Uterus (tissue), 4 donors: ENCODE measurements at places on chromosomes 3 and 15. TPM values are rescaled to one million over a fixed set of nuclear protein-coding genes. Genes with fewer than 3 reads are reported as not detected.
A peak's percentile ranks its signal among the peaks of the same experiment; 100 is the strongest.

Gene AP4E1
- total RNA-seq, result 20.5 TPM

Gene HESX1
- total RNA-seq, result not detected

Gene ACKR4
- 4.7 TPM for total RNA-seq

Gene ASB7
- 15.0 TPM for total RNA-seq

Gene ACTR8
- 56.8 TPM for total RNA-seq

Gene MESP2
- total RNA-seq, result 0.21 TPM

Gene ABTB1
- 42.8 TPM for total RNA-seq

Gene LYZL4
- total RNA-seq, result not detected

Gene GABRR3
- total RNA-seq, result not detected

Gene CCR1
- total RNA-seq, result 5.0 TPM

Gene GABRB3
- not detected for total RNA-seq

GRCh38 chr3:33380653-33381052 lies 59.6 kb downstream of the UBP1 start:
- no peak overlapping the region for H3K4me3 ChIP-seq
- no peak overlapping the region for H3K27ac ChIP-seq
- H3K36me3 ChIP-seq, result no peaks in the 10 kb centered on the region
- H3K27me3 ChIP-seq, result no peaks in the 10 kb centered on the region
- H3K4me1 ChIP-seq, result no peaks in the 10 kb centered on the region

- no peaks in the 10 kb centered on the region for H3K36me3 ChIP-seq
- no peak overlapping the region for H3K4me3 ChIP-seq
- no peaks in the 10 kb centered on the region for H3K27me3 ChIP-seq
These were observed 362.2 kb downstream of the RBMS3 start for GRCh38 chr3:29643034-29643425.

- no peak overlapping the region for H3K4me3 ChIP-seq
- peaks cover 7% of the 10 kb centered on the region for H3K4me1 ChIP-seq
- H3K27me3 ChIP-seq, result no peaks in the 10 kb centered on the region
- H3K27ac ChIP-seq, result peak overlapping the region; percentile 42
- no peak for DNase-seq
These were observed 36.4 kb downstream of the WWTR1 start for GRCh38 chr3:149621218-149622005.

GRCh38 chr15:101615986-101616848 lies 36.0 kb downstream of the TM2D3 start:
- H3K27ac ChIP-seq, result no peak overlapping the region
- no peaks in the 10 kb centered on the region for H3K36me3 ChIP-seq
- H3K4me1 ChIP-seq, result no peaks in the 10 kb centered on the region
- H3K27me3 ChIP-seq, result no peaks in the 10 kb centered on the region
- peak; percentile 78 for DNase-seq

DNA sequence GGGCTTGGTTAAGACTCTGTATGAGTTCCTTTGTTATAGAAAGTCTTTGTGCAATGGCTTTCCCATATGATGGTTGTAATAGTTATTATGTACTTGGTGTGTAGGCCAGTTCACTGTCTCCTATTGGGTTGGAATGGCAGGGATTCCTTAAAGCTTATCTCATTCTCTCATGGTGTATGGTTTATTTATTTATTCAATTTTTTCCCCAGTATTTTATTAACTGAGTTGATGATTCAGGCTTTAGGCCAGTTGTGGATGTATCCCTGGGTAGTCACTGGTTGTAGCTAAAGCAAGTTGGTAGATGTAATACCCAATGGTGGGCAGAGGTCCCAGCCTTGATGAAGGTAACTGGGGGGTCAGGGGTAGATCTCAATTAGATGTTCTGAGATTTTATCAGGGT lies 349.4 kb downstream of the DOCK3 start:
- H3K4me1 ChIP-seq, result no peaks in the 10 kb centered on the region
- DNase-seq, result no peak

GRCh38 chr3:58299839-58300516 lies 6.1 kb upstream of the RPP14 start:
- no peak for DNase-seq
- no peaks in the 10 kb centered on the region for H3K4me1 ChIP-seq
- H3K36me3 ChIP-seq, result no peaks in the 10 kb centered on the region
- H3K27me3 ChIP-seq, result no peaks in the 10 kb centered on the region
- no peak overlapping the region for H3K27ac ChIP-seq
- H3K4me3 ChIP-seq, result no peak overlapping the region

- no peaks in the 10 kb centered on the region for H3K4me1 ChIP-seq
- H3K27ac ChIP-seq, result no peak overlapping the region
- DNase-seq, result no peak
These were observed 15.3 kb upstream of the RBMS3 start for GRCh38 chr3:29265509-29266072.

- no peak overlapping the region for H3K27ac ChIP-seq
- no peak for DNase-seq
These were observed 2.6 kb downstream of the MFSD1 start for GRCh38 chr3:158804441-158804840.

- peak overlapping the region; percentile 71 for H3K4me3 ChIP-seq
- H3K36me3 ChIP-seq, result no peaks in the 10 kb centered on the region
- H3K27ac ChIP-seq, result peak overlapping the region; percentile 92
These were observed 1.2 kb upstream of the UBP1 start for GRCh38 chr3:33441225-33441976.

DNA sequence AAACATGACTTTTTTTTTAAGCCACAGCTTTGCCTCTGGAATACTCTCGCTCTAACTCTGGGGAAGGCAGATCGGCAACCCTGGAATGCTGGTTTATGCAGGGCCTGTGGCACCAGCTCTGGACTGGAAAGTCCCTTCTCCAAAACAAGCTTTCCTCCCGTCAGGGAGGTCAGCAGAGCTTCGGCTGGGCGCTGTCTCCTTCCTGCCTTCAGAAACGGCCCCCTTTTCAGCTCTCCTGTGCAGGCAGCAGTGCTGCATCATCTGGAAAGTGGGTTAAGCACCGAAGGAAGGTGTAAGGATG lies 42.7 kb upstream of the SKOR1 start:
- H3K27me3 ChIP-seq, result no peaks in the 10 kb centered on the region
- H3K4me1 ChIP-seq, result no peaks in the 10 kb centered on the region
- no peak overlapping the region for H3K27ac ChIP-seq

DNA sequence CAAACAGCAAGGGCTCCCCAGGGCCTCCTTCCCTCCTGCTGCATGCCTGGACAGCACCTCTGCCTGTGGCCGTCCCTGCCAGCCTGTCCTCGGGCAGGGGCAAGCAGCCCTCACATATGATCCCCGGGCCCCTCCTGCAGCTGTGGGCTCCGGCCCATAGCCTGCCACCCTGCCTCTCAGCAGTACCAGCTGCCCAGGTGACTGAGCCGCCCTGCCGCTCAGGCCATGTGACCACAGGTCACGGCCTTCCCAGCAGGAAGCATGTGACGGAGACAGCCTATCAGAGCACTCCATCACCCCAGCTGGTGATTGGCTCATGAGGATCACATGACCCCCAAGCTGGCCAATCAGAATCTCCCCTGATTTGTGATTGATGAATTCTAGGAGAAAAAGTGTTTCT lies 23.9 kb downstream of the ALDH1L1 start:
- DNase-seq, result no peak
- H3K4me3 ChIP-seq, result no peak overlapping the region
- H3K27me3 ChIP-seq, result no peaks in the 10 kb centered on the region

DNA sequence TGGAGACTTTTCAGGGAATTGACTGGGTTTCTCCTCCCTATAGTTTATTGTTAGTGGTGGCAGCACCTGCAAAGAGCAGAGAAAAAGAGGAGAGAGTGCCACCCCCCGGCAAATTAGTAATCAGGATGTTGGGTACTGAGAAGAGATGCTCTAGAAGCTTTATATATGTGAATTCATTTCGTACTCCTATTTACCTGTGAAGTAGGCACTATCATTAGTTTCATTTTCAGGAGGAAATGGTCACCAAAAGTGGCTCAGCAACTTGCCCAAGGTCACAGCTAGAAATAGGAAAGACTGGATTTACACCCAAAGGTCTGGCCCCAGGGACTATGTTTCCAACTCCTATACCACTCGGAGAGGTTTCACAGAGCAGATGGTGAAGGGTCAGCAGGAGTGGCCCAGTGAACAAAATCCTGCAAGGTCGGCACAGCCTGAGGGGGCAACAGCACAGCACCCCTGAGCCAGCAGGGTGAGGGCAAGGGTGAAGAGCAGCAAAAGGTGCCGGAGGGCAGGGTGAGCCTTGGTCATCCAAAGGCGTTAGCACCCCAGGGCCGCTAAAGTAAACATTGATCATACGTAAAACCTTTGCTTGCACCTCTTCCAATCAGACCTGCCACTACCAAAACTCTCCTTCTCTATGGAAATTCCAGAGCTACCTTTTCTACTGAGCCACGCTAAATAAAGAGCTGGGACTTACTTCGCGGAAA lies 23.6 kb downstream of the VGLL4 start:
- H3K4me1 ChIP-seq, result peaks cover 8% of the 10 kb centered on the region
- no peak overlapping the region for H3K4me3 ChIP-seq
- DNase-seq, result no peak
- no peaks in the 10 kb centered on the region for H3K27me3 ChIP-seq
- H3K36me3 ChIP-seq, result no peaks in the 10 kb centered on the region
- no peak overlapping the region for H3K27ac ChIP-seq

DNA sequence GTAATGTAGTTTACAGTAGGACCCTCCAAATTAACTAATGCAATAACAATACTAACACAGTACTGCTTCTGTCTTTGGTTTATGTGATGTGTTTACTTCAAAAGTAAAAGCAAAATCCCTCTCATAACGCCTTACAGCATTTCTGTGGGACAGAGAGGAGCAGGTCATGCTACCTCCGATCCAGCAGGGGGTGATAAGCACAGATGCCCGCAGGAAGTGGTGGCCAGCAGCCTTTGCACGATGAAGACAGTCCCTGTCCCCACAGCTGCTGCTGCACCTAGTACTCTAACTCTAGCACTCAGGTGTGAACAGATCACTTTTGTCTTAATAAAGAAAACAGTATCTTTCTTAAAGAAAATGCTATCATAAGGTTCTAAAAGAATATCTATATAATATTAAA lies 38.3 kb downstream of the ANO10 start:
- peak overlapping the region; percentile 47 for H3K27ac ChIP-seq
- H3K4me3 ChIP-seq, result no peak overlapping the region
- H3K4me1 ChIP-seq, result no peaks in the 10 kb centered on the region
- H3K36me3 ChIP-seq, result no peaks in the 10 kb centered on the region
- DNase-seq, result no peak

GRCh38 chr15:84586696-84587095 lies 14.1 kb upstream of the ZSCAN2 start:
- H3K27me3 ChIP-seq, result no peaks in the 10 kb centered on the region
- no peak overlapping the region for H3K27ac ChIP-seq

- H3K27ac ChIP-seq, result no peak overlapping the region
- H3K4me1 ChIP-seq, result peaks cover 3% of the 10 kb centered on the region
- H3K4me3 ChIP-seq, result no peak overlapping the region
- no peaks in the 10 kb centered on the region for H3K27me3 ChIP-seq
- DNase-seq, result no peak
These were observed 181.9 kb downstream of the PDZRN3 start for GRCh38 chr3:73442886-73443285.

DNA sequence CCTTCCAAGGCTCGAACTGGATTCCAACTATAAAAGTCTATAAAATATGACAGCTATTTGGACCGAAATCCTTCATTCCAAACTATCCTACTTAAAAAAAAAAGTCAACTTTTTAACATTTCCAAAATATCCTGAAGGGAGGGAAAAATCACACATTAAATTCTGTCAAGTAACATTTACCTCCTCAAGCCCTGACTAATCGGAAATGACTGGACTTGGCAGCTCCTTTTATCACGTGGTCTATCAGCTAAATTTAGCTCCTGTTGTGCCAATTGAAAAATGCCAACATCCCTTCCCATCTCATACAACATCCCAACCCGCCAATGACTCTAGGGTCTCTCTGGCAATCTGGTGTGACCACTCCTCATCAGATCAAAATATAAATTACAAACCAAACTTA lies 297.9 kb downstream of the FHIT start:
- no peaks in the 10 kb centered on the region for H3K36me3 ChIP-seq
- H3K27ac ChIP-seq, result no peak overlapping the region
- no peak overlapping the region for H3K4me3 ChIP-seq
- H3K4me1 ChIP-seq, result no peaks in the 10 kb centered on the region
- H3K27me3 ChIP-seq, result no peaks in the 10 kb centered on the region
- DNase-seq, result no peak
